ENCODE measurements at places on chromosomes 2 and 18. TPM values are rescaled to one million over a fixed set of nuclear protein-coding genes. Genes with fewer than 3 reads are reported as not detected.

Gene CYTIP
- not detected for total RNA-seq

Gene TUBA4B
- not detected for total RNA-seq

Gene TUBA3E
- not detected for total RNA-seq

Gene IL36B
- total RNA-seq, result not detected

Gene MYO7B
- total RNA-seq, result 0.06 TPM

Gene PRSS56
- total RNA-seq, result not detected

Gene KANSL3
- 29.1 TPM for total RNA-seq

Gene SNORC
- total RNA-seq, result 0.63 TPM

Gene PLB1
- total RNA-seq, result under 0.01 TPM

Gene PCARE
- total RNA-seq, result not detected

Gene FBXO48
- total RNA-seq, result 0.50 TPM

Gene CYP27A1
- total RNA-seq, result 23.7 TPM

Gene SNRNP200
- 49.4 TPM for total RNA-seq

Gene LRRC30
- total RNA-seq, result not detected

Gene CRYGD
- total RNA-seq, result not detected

All from bladder microvascular endothelial cell (primary cell).